ENCODE measurements at places on chromosomes 4 and X.

DNA sequence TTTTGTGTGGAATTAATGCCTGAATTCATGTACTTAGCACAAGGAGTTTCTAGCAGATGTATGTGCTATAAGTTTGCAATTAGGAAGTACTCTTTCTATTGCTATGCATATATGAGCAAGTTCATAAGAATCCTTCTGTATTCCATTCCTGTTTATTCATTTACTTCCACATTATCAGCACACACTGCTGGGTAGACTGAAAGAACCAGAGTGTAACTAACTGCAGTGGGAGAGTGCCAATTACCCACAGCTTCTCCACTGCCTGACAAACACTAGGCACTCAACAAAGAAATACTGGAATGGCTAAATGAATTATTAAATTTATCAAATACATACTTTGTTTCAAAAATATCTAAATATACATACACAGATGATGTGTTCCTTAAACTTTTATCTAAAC lies 219.6 kb downstream of the CAMK2D start:
- DNase-seq: no peak

DNA sequence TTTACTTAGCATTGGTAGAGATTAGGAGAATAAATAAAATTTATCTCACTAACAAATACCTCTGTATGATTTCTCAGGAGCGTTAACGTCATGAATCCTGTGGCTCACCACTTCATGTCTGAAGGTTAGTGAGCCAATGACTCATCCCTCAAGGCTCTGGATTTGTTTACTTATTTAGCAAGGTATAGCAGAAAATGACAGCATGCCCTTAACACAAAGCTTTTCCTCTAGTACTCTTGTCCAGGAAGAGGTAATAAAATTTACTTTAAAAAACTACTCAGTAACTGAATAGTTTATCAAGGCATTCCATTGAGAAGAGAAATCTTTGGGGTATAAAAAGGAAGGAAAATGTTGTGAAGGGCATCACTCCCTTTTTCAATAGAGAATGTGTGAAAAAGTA lies 823.8 kb downstream of the CCSER1 start:
- no peak for DNase-seq

DNA sequence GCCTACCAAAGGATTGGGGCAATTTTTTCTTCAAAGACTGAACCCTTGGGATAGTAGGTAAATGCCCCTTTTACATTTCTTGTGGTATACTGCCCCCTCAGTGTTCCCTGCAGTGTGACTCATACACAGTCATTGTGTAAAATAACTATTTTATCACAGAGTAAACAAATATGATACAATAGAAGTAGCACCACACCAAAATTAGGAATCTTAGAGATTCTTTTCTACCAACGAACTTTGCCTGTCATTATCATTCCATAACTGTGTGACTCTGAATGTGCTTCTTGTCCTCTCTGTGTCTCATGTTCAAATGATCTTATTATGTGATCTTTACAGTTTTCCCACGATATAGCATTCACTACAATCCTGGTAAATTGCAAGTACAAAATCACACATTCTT lies 517.0 kb downstream of the ZIC3 start:
- DNase-seq: no peak

- DNase-seq: no peak
Observed at GRCh38 chr4:10806953-10807645, 122.5 kb upstream of the CLNK start.

DNA sequence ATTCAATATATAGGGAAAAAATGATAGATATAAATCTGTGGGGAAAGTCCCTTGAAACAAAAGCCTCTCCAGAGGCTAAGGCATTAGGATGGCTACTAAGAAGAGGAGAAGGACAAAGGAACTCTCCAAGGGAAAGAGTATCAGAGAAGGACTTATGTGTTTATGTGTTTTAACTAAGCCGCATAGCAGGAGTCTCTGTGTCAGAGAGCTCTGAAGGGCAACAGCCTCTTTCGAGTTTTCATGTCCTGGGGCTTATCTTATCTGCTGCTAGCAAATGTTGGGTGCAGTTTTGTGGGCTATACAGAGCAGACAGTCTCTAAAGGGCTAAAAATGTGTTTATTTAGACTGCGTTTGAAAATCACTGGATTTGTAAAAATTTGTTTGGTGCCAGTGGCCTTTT lies 1145.6 kb upstream of the DIAPH2 start:
- no peak for DNase-seq

DNA sequence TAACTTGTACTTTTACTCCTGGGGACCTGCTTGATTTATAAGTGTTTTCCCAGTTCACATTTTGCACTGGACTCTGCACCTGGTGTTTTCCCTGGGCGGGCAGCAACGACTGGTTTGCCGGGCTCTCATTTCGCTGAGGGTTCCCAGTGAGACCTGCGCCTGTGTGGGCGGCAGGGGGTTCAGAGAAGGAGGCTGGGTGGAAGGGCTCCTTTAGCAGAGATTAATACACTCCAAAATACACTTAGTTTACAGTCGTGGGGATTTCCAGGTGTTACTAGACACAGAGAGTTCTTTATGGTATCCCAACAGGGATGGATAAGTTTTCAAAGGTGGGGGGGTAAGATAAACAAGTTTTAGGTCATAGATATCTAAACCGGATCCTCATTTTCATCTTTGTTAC lies 53.0 kb upstream of the SHISA3 start:
- no peak for DNase-seq

- no peak for DNase-seq
Observed at GRCh38 chrX:397575-397974, 10.9 kb upstream of the PPP2R3B start.

- no peak for DNase-seq
Observed at GRCh38 chrX:132369617-132370326, 119.1 kb downstream of the MBNL3 start.

- DNase-seq: no peak
Observed at GRCh38 chr4:168264903-168265302, 53.6 kb downstream of the DDX60 start.

- peak; percentile 1 for DNase-seq
Observed at GRCh38 chr4:23789762-23790161, 100.1 kb downstream of the PPARGC1A start.

- DNase-seq: no peak
Observed at GRCh38 chr4:17134100-17134499, 235.7 kb upstream of the LDB2 start.

- DNase-seq: peak; percentile 24
Observed at GRCh38 chr4:73608689-73609594, 11.3 kb downstream of the RASSF6 start.

- DNase-seq: no peak
Observed at GRCh38 chr4:25089051-25089763, 58.5 kb upstream of the LGI2 start.

GRCh38 chr4:189048119-189048518 lies 892.6 kb upstream of the FRG1 start:
- DNase-seq: no peak

DNA sequence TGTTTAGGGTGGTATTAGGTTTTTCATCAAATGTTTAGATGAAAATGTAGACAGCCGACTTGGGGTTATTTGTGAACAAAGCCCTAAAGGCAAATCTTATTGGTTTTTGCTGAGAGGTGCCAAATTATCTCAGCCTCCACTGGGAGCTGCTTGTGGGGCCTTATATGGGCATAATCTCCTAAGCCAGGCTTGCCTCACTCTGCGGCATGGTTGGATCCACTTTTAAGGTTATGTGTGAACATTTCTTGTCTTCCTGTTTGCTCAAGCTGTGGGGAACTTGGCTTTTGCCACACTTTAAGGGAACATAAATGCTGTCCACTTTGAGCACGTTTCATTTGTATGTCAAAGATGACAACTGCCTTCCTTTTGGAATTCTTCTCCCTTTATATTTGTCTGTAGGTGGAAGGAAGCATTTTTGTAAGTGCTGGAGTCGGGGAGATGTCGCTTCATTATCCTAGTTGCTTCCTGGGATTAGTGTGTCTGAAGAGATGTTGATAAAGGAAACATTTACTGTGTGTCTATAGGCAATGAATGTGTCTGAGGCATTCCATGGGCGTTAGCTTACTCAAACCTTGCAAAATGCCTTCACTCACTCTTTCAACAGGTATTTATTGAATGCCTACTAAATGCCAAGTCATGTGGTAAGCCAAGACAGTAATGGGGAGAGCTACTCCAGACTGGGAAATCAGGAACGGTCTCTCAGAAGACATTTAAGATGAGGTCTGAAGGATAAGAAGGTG lies 78.3 kb downstream of the SLC9A6 start:
- no peak for DNase-seq

- no peak for DNase-seq
Observed at GRCh38 chr4:48954314-48954713, 31.8 kb upstream of the CWH43 start.

DNA sequence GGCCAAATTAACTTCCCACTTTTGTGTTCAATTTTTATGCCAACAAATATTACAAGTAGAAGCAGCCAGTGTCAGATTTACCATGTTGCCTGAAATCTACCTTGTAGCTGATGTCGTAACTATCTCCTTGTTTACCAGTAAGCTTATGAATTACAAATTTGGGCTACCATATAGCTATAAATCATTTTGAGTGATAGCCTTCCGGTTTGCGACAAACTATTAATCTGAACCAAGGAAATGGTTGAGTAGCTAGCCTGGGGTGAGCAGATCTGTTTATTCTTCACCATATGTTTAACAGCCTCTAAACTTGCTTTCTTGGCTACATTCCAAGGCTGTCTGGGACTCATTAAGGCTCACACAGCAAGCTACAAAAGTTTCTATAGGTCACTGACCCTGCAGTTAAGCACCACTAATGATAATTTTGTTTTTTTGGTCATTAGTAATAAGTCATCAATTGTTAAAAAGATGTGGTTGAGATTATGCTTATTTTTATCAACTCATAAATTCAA lies 218.7 kb upstream of the SPOCK3 start:
- DNase-seq: no peak

GRCh38 chr4:69930768-69931167 lies at the start of gene CSN1S1:
Gene CSN1S1 (plus strand): TSS chr4:69931068. CDS start chr4:69932556, 1,488 bp downstream.
- DNase-seq: no peak

- DNase-seq: no peak
Observed at GRCh38 chrX:9196961-9197640, 163.2 kb upstream of the FAM9B start.

DNA sequence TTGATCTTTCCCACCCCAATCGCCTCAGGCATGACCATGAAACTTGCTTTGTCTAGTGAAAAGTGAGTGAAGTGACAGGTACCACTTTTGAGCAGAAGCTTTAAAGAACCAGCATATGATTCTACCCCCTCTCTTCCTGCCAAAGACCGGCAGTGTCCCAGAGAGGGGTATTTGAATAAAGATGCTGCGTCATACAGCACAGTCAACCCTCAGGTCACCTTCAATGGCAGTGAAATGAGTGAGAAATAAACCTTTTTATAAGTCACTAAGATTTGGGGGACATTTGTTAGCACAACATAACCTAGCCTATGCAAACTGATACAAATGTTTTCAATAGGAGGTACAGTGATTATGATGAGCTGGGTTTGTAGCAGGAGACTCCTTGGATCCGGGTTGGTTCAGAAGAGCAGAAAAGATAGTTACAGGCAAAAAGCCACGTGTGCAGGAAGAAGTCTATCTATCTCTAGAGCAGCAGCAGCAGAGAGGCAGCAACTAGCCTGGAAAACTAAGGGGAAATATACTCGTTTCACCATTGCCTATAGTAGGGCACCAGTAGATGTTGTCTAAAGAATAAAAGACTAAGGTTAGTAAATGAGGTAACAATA lies 30.3 kb upstream of the SPRY1 start:
- no peak for DNase-seq

- no peak for DNase-seq
Observed at GRCh38 chr4:38004887-38005286, 44.7 kb downstream of the PTTG2 start.

Measured in AG09309 (cell line).